Sigmoid colon (tissue), 7 donors: ENCODE measurements at places on chromosomes 13 and 19. TPM values are rescaled to one million over a fixed set of nuclear protein-coding genes. Genes with fewer than 3 reads are reported as not detected.

The KCNN1 gene
- total RNA-seq = 0.55 TPM

- H3K4me3 ChIP-seq = peak overlapping the region; percentile 42
- H3K36me3 ChIP-seq = no peaks in the 10 kb centered on the region
- H3K4me1 ChIP-seq = peaks cover 3% of the 10 kb centered on the region
Measured at GRCh38 chr19:23203841-23204344, 46.3 kb downstream of the ZNF724 start.

GRCh38 chr13:71067165-71067815 is 799.7 kb downstream of the DACH1 start:
- no peak overlapping the region for H3K27ac ChIP-seq
- no peaks in the 10 kb centered on the region for H3K27me3 ChIP-seq
- H3K4me1 ChIP-seq = no peaks in the 10 kb centered on the region
- no peak overlapping the region for H3K4me3 ChIP-seq

- no peak overlapping the region for H3K4me3 ChIP-seq
- DNase-seq = peak; percentile 81
- peaks cover 7% of the 10 kb centered on the region for H3K36me3 ChIP-seq
- no peaks in the 10 kb centered on the region for H3K27me3 ChIP-seq
Measured at GRCh38 chr19:16361254-16361653, 36.6 kb downstream of the KLF2 start.

- H3K4me1 ChIP-seq = no peaks in the 10 kb centered on the region
- no peak overlapping the region for H3K27ac ChIP-seq
- H3K4me3 ChIP-seq = no peak overlapping the region
- H3K36me3 ChIP-seq = peaks cover 33% of the 10 kb centered on the region
- H3K27me3 ChIP-seq = no peaks in the 10 kb centered on the region
Measured at GRCh38 chr19:15358918-15359317, 20.7 kb downstream of the AKAP8 start.

- H3K27me3 ChIP-seq = peaks cover 79% of the 10 kb centered on the region
- H3K4me3 ChIP-seq = no peak overlapping the region
- peaks cover 6% of the 10 kb centered on the region for H3K4me1 ChIP-seq
- H3K36me3 ChIP-seq = no peaks in the 10 kb centered on the region
- no peak for DNase-seq
- H3K27ac ChIP-seq = no peak overlapping the region
Measured at GRCh38 chr19:39197808-39198207, 1.0 kb downstream of the NCCRP1 start.
